ENCODE measurements at places on chromosomes 4 and X. TPM values are rescaled to one million over a fixed set of nuclear protein-coding genes. Genes with fewer than 3 reads are reported as not detected.
A peak's percentile ranks its signal among the peaks of the same experiment; 100 is the strongest.

IQCM gene
- total RNA-seq: not detected

- DNase-seq: no peak
Observed at GRCh38 chrX:45449982-45450381, 249.3 kb upstream of the DIPK2B start.

ACE2 gene
- total RNA-seq: 5.6 TPM

DNA sequence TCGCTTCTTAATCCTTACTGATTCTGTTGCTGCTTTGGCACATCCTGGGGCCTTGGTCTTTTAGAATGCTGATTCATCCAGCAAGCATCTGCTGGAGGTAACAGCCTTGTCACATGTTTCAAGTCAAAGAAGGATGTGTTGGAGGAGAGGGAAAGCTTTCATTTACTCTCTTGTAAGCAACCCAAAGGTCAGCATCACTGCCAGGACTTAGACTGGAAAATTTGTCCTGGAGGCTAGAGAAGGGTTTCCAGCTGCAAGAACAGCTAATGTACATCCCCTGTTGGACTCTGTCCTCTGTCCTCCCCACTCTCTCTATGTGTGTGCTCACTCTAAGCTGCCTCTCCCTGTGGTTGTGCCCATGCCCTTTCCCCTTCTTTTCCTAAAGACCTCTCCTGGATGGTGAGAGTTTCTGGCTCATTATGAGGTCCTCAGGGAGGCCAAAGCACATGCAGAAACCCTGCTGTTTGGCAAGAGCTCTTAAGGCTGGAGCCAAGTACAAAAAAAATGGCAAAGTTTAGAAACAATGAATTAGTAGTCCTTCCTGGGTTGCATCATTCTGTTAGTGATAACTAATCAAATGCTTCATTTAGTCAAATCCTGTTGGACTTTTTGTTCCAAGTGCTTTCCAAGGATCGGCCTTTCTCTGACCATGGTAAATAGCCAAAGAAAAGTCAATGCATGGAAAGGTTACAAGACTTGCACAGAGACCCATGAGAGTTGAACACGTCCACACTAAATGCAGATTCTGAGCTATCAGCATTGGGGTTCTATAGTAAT, 13.4 kb upstream of the SRPX start:
- peak; percentile 26 for DNase-seq

FDCSP gene
- not detected for total RNA-seq

DNA sequence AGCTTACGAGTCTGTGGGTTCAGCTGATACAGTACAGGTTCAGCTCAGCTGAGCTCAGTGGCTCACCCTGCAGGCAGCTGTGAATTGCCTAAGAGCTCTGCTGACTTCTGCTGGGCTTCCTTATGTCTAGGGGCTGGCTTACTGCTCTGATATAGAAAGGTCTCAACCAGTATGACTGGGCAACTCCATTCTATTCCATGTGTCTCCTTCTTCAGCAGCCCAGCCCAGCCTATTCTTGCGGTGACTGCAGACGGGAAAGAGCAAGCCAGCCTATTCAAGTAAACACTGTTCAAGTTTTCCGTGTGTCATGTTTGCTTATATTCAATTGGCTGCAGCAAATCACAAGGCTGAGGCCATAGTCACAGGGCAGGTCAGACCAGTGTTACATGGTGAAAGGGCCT, 615.4 kb upstream of the ZFP42 start:
- no peak for DNase-seq
